ENCODE measurements at places on chromosomes 2 and 18.

- no peak for DNase-seq
Measured at GRCh38 chr18:49014605-49015267, 64.0 kb upstream of the SMAD7 start.

DNA sequence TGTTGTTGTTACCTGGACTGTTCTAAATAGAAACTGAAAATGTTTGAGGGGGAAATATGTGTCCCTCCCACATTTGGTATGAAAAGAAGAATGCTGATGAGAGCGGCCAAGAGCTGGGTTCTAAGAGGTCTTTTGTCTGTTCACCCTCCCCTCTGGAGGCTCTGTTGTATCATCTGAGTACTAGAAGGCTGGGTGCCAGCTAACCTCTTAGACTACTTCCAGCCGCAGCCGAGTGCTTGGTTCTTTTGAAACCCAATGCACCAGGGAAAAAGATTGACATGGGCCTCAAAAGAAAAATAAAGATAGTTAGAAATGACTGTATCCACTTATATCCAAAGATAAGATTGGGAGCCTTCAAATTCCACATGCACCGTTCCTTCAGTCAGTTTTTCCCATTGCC is 255.9 kb downstream of the TXNL1 start:
- DNase-seq = no peak

DNA sequence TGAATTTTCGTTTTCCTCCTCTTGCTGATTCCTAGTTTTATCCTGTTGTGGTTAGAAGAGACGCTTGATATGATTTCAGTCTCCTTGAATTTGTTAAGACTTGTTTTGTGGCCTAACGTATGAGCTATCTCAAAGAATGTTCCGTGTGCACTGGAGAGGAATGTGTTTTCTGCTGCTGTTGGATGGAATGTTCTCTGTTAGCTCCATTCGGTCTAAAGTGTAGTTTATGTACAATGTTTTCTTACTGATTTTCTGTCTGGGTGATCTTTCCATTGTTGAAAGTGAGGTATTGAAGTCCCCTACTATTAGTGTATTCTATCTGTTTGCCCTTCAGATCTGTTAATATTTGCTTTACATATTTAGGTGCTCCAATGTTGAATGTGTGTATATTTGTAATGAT is 25.9 kb downstream of the COLEC11 start:
- DNase-seq = no peak

DNA sequence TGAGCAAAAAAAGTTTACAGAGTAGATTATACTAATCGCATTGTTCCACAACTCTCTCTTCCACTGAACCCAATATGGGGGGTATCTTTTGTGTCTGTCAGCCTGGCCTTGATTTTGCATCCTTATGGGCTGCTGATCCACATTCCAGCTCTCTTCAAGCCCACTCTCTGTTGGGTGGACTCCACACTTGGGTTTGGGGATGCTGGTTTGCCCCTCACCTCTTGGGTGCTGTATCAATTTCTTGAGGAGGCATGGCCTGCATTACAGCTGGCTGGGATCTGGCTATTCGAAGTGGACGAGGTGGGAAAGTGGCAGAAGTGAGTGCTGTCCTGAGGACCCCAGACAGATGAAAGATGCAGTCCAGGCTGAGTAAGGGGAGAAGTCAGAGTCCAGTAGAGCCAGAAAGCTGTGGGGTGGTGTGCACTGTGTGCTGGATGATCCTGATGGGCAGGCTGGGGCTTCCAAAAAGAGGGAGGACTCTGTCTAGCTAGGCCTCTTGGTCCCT is 141.4 kb downstream of the CAPN13 start:
- DNase-seq = no peak

GRCh38 chr18:76791106-76791505 is 31.3 kb upstream of the ZNF236 start:
- DNase-seq = no peak

DNA sequence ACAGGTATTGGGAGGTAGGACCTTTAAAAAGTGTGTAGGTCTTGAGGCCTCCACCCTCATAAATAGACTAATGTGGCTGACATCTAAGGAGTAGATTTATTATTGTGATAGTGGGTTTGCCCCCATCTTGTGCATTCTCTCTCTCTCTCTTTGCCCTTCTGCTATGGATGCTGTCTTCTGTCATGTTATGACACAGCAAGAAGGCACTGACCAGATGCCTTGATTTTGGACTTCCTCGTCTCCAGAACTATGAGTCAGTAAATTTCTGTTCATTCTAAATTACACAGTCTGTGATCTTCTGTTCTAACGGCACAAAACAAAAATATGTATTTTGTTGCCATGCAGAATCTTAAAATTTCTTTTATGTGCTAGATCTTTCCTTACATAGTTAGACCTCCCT is 66.9 kb downstream of the ATAD2B start:
- DNase-seq = peak; percentile 1

DNA sequence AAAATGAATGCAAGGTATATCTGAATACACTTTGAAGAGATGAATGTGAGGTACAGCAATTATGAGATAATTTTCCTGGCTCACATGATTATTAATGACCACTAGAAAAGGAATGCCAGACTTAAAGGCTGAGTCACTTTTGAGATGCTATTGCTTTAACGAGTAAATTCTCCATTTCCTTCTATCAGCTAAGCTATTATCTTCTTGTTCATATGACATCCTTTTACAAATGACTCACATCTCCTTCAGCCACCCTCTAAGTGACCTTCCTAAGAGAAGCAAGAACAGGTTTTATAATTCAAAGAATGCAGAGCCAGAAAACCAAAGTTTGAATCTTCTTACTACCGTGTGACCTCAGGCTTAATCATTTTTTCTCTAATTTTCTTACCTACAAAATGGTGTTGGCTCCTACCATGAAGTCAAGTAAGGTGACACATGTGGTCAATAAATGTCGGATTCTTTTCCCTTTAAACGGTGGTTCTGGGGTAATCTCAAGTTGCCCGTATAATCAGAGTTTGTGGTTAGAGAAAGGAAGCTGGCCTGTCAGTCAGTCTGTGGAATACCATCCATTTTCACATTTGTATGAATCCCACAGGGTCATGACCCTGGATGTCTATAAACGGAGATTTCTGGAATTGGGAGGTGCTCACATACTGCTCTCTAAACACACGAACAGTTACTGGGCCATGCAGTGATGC is 184.0 kb upstream of the PID1 start:
- DNase-seq = peak; percentile 97

DNA sequence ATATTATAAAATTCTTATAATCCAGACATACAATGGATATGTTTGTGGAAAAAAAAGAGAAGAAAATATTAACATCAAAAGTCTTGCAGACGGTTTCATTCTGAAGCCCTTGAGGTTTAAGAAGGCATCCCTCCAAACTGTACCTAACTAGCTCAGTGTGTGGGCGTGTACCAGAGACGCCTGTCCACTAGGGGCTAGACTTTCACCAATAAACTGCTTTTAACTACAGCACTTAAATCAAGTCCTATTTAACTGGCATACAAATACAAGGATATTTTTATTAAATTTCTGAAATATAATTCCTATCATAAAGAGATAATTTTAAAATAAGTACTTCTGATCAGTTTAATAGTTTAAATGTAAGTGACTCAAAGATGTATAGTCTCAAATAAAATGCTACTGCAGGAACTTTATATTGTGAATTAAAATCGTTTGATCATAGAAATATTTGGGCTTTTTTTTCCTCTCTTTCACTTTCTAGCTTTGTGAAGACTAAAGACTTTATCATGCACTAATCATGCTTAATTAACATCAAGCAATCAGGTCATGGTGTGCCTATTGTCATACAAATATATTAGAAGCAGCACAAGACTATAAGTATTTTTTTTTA is 437.7 kb downstream of the SATB2 start:
- DNase-seq = peak; percentile 68

GRCh38 chr18:10497206-10497749 is 28.5 kb upstream of the NAPG start:
- peak; percentile 16 for DNase-seq

DNA sequence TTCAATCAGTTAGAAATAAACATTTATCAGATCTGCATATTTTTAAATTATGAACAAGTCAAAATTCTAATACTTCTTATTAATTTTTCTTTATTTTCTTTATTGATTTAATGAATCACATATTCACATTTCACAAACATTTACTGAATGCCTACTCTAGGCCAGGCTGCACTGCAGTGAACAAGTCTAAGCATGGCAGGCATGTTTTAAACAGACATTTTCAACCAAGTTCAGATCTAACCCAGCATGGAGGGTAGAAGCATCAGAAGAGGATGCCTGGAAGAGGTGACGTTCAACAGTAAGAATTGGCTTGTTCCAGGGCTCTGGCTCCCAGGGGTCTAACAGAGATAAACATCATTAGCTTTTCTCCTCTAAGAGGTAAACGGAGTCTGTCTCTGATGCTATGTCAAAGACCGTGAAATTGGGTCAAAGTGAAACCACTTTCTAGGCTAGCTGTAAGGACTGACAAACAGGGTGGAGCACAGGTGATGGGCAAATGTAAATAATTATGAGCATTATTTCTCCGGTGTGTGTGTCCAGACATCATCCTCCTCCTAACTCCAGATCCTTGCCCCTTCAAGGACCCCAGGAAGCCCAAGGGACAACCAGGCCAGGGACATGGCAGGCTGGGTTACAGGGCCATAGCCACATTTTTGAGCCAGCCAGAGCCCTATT is 50.6 kb downstream of the UNC50 start:
- DNase-seq = no peak

DNA sequence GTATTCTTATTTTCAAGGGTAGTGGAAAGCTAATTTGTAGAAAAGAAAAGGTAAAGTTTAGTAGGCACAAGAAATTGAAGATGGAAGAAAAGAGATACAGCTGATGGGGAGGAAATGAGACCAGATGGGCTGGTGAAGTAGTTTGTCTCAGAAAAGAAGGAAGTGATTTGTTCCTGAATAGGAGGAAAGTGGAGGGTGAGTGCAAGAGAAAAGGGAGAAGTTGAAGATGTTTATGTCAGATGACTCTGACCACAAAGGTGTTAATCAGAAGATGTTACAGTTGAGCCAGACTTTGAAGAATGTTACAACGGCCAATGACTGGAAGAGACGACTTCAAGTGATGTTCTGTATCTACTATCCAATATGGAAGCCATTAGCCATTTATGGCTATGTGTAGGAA is 21.2 kb downstream of the ZSCAN30 start:
- DNase-seq = no peak

DNA sequence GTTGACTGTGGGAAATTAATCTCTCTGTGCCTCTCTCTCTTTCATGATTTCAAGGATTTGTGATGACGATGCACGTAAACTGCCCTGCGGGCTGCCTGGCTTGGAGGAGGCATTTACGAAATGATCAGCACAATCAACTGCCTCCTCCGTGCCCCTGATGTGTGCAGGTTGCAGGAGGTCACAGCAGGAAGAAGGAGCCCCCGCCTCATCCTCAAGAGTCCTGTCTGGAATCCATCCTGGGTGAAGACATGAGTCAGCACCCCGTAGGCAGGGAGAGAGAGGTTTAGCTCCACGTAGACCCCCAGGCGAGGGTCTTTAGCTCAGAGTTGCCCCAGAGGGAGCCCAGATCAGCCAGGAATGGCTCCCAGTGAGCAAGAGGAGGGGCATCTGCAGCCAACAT is 17.1 kb upstream of the TEX51 start:
- DNase-seq = no peak

- peak; percentile 58 for DNase-seq
Measured at GRCh38 chr2:144426981-144427479, 92.9 kb downstream of the ZEB2 start.

- DNase-seq = no peak
Measured at GRCh38 chr2:170715932-170716777, 1.0 kb downstream of the SP5 start.

DNA sequence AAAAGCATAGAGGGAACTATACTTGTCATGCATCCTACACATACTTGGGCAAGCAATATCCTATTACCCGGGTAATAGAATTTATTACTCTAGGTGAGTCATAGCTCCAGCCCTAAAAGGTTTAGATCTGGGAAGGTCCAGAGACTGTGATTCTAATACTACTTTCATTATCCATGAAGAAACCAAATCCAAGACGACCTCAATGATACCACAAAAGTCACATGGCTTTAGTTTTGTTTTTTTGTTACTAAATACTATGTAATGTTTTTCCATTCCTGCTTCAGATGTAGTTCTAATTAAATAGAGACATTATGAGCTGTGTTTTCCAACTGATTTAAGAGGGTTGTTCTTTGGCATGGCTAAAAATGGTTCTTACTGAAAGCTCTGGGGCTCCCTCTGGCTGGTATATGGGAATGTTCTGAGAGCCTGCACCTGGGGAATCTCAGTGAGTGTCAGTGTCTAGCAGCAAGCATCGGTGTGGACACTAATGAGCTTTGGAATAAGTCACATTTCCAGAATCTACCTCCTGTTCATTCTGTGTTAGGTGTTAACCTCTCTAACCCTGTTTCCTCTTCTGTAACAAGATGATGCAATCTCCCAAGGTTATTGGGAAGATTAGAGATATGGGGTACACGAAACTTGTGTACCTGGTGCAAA is 20.5 kb upstream of the IL1RL2 start:
- peak; percentile 78 for DNase-seq

- DNase-seq = no peak
Measured at GRCh38 chr2:216430811-216431530, 18.7 kb downstream of the SMARCAL1 start.

DNA sequence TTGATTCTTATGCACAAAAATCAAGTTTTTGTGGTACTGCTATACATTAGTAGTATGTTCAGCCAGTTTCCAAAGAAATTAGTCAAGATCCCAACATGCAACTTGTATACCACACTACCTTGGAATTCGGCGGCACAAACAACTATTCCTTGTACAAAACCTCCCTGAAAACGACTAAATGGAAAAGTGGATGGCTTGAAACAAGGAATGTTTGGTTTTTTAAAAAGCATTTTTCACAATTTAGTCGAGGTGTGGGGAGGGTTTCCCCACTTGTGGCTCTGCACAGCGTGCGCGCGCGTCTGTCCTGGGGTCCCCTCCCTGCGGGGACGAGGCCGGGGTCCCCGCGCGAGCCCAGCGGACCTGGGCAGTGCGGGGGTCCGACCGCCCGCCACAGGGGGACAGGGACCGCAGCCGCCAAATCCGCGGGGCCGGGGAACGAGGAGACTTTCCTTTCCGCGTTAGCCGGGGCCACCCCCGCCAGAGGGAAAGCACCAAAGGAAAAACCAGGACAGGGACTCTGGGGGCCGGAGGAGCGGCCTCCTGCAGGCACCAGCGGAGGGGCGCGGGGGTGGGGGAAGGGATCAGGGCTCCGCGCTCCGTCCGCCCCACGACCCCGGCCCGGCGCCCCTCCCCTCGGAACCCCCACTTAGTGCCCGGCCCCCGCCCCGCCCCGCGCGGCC is 534 bp upstream of the SOCS6 start:
- peak; percentile 47 for DNase-seq

- DNase-seq = no peak
Measured at GRCh38 chr18:22713511-22713910, 219.6 kb upstream of the RBBP8 start.

All from RPMI7951 (cell line).